ENCODE measurements at places on chromosomes 2 and 18.

DNA sequence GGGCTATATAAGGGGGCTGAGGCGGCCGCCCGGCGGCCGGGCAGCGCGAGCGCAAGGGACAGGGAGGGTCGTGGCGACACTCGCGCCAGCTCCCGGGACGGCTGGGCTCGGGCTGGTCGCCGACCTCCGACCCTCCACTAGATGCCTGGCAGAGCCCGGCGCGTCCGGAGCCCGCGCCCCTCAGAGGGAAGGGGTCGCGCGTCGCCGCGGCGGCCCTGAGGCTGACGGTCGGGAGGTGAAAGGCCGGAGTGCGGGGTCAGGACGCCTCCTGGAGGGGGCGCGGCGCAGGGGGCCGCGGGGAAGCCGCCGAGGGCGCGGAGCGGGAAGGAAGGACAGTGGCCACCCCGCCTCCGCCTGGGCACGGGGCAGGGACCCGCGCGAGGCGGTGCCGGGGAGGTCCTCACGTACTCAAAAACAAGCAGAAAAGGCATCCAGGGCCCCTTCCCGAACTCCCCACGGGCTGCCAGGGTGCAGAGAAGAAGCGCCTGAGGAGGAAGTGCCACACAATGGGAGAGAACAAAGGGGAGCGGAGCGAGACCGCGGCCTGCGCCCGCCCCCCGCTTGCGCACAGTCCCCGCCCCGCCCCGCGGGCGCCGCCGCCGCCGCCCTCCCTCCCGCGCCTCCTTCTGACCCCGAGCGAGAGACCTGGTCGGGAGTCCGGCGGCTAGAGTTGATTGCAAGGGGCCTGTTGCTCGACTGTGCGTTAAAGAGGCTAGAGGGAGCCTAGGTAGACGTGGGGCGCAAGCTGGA lies 776 bp upstream of the KLF7 start:
- DNase-seq: peak; percentile 67

- DNase-seq: no peak
These were observed 261.0 kb upstream of the DDX18 start for GRCh38 chr2:117553448-117553847.

GRCh38 chr2:120005834-120006521 lies 6.9 kb upstream of the EPB41L5 start:
- DNase-seq: no peak

- DNase-seq: no peak
These were observed 110.2 kb upstream of the LRP1B start for GRCh38 chr2:142241016-142241415.

GRCh38 chr2:725468-725867 lies 48.3 kb upstream of the TMEM18 start:
- no peak for DNase-seq

DNA sequence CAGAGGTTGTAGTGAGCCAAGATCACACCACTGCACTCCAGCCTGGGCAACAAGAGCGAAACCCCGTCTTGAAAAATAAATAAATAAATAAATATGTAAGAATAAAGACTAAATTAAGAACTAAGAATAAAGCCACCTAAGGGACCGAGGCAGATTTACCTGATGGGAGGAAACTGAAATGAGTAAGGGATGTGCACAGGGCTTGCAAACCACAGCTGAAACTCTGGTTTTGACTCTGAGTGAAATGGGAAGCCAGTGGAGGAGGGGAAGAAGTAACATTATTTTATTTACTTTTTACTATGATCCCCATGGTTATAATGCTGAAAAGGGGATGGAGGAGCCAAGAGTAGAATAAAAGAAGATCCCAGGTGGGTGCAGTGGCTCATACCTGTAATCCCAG lies 107.3 kb downstream of the CABYR start:
- DNase-seq: no peak

DNA sequence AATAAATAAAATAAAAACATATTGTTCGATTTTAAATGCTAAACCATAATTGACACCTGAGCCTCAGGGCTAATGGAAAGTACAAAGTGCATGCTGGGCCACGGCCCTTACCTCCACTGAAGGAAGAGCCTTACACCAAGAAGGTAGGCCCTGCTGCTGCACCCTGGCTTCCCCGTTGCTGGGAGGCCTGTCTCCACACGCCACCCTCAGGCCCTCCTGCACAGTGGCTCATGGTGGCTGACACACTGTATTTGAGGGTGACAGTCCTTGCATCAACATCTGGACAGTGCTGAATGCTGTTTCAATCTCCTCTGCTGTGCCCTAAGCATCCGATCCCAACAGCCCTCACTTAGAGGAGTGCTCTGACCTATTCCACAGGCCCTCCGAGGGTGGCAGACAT lies 39.3 kb upstream of the EDAR start:
- DNase-seq: no peak

DNA sequence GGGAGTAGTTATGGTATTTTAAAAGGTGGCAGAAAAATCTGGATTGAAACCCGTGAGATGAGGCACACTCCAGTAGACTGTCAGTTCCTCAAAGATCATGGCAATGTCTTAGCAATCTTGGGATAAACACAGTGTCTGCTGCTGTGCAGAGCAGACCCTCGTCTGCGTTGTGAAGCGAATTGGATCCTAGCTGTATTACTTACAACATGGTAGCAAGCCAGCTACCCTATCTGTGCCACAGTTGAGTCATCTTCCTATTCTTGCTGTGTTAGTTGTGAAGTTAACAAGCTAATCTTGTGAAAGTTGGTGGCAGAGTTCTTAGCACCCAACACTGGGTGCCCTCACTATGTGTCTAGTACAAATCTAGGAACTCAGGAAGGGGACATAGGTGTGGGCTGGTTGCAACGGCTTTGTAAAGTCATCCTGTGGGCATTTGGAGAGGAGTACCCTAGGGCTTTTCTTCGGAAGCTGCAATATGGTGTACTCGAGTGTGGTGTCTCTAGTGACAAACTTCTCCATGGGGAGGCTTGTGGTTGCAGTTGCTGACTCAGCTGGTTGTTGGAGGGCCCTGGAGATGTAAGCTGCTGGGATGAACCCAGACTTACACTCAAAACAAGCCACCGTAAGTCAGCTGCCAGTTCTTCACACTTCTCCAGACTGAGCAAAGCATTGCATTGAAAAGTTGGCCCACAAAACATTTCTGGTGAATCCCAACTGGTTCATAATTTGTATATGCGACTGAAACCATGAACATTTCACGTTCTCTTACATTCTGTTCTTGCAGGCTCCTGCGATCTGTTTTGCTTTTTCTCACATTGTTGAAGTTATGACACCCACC lies 61.5 kb downstream of the ADCYAP1 start:
- no peak for DNase-seq

GRCh38 chr18:78378403-78378802 lies 601.2 kb upstream of the SALL3 start:
- DNase-seq: no peak

- no peak for DNase-seq
These were observed 249.4 kb downstream of the PLCL1 start for GRCh38 chr2:198053776-198054175.

GRCh38 chr18:78612318-78612717 lies 367.3 kb upstream of the SALL3 start:
- DNase-seq: no peak

DNA sequence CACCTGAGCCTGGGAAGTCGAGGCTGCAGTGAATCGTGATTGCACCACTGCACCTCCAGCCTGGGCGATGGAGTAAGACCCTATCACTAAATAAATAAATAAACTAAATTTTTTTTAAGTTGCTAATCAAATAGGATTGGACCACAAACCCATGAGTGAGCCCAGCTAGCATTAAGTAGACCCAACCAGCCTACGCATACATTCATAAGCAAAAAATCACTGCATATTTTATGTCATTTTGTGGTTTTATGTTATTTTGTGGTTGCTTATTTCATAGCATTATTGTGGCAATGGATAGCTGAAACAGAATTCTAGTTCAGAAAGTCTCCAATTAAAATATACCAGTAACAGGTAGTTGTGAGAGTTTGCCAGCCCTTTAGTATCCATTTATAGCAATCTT lies 29.1 kb upstream of the ZC3H15 start:
- no peak for DNase-seq

- DNase-seq: no peak
These were observed 23.6 kb downstream of the STAT4 start for GRCh38 chr2:191127235-191127634.

DNA sequence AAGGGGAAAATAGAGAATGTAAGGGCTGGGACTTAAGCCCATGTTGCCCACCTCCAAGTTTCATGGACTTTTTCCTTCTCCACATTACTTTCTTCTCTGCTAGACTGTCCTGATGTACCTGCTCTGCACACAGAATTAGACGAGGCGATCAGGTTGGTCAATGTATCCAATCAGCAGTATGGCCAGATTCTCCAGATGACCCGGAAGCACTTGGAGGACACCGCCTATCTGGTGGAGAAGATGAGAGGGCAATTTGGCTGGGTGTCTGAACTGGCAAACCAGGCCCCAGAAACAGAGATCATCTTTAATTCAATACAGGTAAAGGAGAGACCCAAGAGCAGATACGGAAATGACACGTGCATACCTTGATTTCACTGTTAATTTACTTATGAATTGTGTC lies 16.2 kb upstream of the TYMS start:
- no peak for DNase-seq

DNA sequence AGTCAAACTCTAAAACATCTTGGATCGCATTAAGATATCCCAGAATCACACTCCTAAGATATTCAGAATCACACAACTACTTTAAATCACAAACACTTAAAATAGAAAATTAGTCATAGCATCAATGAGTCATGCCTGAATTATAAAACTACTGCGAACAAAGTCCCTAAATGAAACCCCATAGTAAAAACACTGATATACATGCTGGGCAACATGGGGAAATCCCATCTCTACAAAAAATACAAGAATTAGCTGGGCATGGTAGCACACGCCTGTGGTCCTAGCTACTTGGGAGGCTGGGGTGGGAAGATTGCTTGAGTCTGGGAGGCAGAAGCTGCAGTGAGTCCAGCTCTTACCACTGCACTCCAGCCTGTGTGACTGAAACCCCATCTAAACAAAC lies 101.7 kb downstream of the COBLL1 start:
- no peak for DNase-seq

- DNase-seq: no peak
These were observed 16.1 kb downstream of the SUPT7L start for GRCh38 chr2:27647289-27647688.

DNA sequence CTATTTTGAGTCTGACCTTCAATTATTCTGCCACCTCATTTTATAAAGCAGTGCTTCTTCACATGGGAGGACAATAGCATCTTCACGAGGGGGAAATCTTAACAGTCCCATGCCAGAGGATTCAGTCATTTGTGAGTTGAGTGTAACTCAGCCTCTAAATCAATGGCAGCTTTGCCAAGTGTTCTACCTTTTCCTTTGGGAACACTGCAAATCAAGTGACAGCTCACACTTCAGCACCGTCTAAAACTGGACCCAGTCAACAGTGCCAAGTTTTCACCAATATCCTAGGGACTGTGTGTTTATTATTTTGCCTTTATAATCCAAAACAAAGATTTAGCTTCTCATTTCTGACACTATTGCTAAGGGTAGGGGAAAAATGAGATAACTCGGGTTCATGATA lies 133.6 kb downstream of the FIGN start:
- no peak for DNase-seq

DNA sequence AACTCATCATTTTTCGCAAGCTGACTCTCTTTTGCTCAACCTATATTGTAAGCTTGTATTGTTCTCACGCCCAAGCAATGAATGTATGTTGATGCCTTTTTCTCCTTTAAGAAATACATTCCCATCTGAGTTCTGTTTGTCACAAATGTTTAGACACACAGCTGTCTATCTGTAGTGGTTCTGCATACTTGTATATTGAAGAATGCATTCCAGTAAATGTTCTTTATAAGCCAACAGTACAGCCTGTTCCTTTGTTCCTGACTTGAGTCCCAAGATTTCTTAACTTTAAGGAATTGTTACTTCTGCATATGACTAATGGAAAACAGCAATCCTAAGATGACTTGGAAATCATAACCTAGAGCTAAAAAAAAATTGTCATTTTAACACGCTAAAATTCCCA lies 849.1 kb upstream of the POU3F3 start:
- DNase-seq: no peak

- no peak for DNase-seq
These were observed 105.6 kb downstream of the AFF3 start for GRCh38 chr2:100036793-100037192.

GRCh38 chr2:216134958-216135541 lies 25.9 kb downstream of the XRCC5 start:
- no peak for DNase-seq

DNA sequence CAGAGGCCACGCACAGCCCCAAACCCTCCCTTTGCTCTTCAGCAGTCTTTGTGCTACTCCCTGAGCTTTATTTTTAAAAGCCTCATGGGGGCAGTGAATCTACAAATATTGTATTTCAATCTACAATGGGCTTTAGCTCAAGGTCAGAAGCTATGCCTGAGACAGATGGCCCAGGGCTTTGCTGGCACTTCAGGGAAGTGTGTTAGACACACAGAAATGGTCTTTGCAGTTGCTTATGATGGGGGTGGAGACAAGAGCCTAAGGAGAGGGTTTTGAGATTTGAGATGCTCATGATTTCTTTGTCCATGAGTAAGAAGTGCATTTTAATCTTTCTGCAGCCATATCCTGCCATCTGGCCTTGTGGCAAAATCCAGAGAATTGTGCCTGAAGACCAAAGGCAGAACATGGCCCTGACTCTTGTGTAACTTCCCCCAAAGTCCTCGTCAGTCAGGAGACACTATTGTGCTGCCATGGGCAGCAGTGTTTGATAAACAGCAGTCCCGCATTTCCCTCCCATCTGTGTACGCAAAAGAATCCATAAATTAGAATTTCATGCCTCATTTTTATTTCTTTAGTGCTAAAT lies 92.6 kb downstream of the VAPA start:
- no peak for DNase-seq

DNA sequence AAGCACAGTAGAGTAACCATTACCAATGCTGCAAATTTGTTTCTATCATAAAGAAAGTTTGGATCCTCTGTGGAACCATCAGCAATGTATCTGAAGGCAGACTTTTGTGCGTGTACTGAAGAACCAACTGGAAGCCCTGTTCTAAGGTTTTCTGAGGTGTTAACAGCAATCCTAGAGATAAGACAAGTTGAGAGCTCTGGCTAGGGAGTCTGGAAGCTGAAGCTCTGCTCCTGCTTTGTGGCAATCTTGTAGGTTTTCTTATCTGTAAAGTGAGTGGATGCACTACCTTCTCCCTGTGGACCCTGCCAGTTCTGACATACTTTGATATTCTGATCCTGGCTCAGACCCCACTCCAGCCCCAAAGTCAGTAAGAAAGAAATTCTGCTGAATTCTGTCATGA lies 171.2 kb upstream of the SLC14A2 start:
- DNase-seq: no peak

DNA sequence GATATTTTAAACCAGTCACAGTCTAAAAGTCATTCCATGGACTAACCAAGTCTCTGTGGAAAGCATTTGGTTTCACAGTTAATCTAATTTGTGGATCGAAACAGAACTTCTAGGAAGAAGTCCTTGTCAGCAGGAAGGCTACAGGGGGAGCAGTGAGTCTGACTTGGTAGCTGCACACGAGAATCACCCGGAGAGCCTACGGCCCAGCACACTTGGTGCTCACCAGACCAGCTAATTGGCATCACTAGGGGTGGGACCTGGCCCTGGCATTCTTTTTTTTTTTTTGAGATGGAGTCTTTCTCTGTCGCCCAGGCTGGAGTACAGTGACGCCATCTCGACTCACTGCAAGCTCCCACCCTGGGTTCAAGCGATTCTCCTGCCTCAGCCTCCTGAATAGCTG lies 97.7 kb downstream of the ZNF532 start:
- no peak for DNase-seq

- no peak for DNase-seq
These were observed 864.2 kb upstream of the LRATD1 start for GRCh38 chr2:13768274-13768673.
